Urothelium cell line (cell line): ENCODE measurements at places on chromosomes 13 and 19.

DNA sequence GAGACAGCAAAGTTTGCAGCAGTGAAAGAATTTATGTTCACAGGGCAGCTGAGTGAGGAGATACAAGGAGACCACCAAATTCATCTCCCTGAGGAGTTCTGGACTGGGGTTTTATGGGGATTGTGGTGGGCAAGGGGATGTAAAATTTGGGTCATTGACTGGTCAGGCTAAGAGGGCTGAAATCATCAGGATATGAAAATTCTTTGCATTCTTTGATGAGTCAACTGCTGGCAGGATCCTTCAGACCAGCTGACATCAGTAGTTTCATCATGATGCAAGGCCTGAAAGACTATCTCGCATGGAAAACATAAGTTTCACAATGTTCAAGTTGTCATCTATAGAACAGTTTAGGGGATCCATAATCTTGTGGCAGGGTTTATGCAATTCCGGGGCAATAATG lies 869.5 kb upstream of the PCDH9 start:
- DNase-seq = peak; percentile 11

GRCh38 chr13:76663592-76664335 lies 222.4 kb downstream of the KCTD12 start:
- DNase-seq = no peak

DNA sequence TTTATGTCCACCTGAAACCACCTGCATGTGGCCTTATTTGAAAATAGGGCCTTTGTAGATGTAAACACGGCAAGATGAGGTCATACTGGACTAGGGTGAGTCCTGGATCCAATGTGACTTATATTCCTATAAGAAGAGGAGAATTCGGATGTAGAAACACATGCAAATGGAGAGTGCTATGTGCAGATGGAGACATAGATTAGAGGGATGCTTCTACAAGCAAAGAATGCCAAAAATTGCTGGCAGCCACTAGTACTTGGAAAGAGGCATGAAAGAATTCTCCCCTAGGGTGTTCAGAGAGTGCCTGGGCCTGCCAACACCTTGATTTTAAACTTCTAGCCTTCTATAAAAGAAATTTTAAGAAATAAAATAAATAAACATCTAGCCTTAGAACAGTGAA lies 226.1 kb downstream of the RFC3 start:
- DNase-seq = no peak

- no peak for DNase-seq
Observed at GRCh38 chr19:47005873-47006272, 13.8 kb upstream of the NPAS1 start.

- DNase-seq = no peak
Observed at GRCh38 chr13:78826936-78827335, 168.0 kb upstream of the OBI1 start.

GRCh38 chr13:25602176-25602575 lies 230.4 kb downstream of the ATP8A2 start:
- no peak for DNase-seq

- no peak for DNase-seq
Observed at GRCh38 chr13:102089177-102089576, 312.7 kb downstream of the FGF14 start.

DNA sequence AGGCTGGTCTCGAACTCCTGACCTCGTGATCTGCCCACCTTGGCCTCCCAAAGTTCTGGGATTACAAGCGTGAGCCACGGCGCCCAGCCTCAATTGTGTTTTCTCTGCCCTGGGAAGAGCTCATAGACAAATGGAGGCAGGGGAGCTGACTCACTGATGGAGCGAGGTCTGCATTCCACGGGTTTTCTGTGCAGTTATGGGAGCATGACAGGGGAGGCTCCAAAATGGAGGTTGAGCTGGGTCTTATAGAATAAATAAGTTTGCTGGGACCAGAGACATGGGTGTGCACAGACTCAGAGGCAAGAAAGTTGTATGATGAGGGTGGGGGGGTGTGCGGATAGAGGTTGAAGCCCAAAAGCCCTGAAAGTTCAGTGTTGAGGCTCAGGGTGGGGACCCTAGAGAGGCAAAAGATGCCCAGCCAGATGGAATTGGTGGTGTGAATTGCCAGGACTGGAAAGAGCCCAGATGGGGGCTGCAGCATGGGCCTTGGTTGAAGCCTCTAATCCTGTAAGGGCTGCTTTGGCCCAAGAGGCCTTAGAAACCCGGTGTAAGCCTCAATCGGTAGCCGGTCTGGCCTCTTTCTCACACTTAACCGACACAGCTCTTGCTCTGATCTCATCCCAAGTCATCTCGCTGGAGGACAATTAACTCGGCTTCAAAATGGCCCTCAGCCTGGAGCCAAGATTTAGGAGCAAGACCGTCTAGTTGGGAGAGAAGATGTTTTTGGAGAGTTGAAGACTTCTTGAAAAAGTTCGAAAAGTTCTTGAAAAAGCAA lies 1.9 kb downstream of the TPM4 start:
- no peak for DNase-seq

- DNase-seq = no peak
Observed at GRCh38 chr13:35965226-35965927, 165.8 kb downstream of the DCLK1 start.

GRCh38 chr19:7004313-7004931 lies 16.8 kb downstream of the MBD3L2B start:
- peak; percentile 38 for DNase-seq

DNA sequence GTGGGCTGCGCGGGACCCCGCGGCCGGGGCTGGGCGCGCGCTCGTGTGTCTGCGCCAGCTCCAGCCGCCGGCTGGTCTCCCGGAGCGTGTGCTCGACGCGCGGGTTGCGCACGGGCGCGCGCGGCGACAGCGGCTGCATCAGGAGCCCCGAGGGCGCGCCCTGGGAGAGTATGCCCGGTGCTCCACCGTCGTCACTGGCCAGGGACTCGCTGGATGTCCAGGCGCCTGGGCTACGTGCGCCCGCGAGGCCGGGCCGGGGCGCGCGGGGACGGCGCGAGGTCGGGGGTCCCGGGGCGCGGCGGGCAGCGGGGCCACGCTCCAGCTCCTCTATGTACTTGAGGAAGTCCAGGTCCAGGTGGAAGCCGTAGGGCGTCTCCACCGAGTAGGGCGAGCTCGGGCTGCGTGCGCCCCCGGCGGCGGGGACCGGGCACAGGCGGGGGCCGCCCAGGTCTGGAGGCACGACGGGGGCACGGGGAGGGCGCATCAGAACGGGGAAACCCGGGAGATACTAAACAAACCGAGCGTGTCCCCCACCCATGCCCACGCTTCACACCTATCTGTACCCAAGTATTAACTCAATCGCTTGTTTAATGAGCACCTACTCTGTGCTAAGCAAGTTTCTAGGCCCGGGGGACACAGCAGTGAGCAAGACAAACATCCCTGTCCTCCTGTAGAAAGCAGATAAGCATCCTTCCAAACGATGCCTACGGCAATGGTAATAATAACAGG lies 7.6 kb downstream of the KANK3 start:
- no peak for DNase-seq

DNA sequence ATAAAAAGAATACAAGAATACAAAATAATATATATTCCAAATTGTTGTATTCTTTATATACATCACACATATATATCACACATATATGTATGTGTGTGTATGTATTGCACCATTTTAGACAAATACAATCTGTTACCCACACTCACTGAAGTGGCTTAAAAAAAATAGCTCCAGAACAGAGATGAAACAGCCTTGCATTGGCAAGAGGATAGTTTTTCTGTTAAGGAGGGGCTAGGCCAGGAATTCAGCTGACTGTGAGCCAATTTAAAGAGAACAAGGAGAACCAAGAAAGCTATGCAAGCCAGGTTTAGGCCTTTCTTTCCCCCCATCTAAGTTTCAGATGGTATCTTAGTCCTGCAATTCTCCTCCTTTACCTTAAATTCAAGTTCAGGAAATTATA lies 257.5 kb downstream of the MZT1 start:
- DNase-seq = no peak

DNA sequence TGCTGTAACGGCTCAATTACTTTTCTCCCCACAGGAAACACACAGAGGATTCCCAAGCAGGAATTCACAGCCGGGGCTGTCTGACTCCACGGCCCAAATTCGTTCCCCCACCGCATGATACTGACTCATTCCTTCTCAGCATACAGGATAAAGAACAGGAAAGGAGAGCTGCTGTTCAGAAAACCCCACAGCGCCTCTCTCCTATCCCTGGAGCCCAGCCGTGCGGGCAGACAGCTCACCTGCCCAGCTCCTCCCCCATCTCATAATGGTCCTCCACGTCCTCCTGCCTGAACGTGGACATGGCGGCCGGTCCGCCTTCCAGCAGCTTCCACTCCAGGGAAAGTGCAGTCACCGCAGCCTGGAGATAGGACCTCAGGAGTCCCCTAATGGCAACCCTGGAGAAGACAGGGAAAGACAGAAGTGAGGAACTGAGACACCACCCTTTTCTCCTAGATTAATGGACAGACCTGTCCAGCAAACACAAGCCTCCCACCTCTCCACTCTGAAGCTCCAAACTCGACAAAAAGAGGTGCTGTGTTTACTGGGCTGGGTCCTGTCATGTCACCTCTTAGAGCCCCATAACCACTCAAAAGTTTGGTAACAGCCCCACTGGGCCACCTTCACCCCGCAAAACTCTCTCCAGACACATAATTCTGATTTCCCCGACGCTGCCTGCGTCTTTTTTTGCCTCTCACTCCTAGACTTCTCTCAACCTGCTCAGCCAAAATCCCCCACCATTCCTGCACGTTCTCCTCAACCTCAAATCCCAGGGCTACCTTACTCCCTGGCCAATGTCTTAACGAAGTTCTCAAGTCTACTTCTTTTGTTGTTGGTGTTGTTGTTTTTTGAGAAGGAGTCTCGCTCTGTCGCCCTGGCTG lies 1.2 kb downstream of the DAPK3 start:
- DNase-seq = peak; percentile 36

- no peak for DNase-seq
Observed at GRCh38 chr13:105788530-105788929, 746.9 kb downstream of the EFNB2 start.

DNA sequence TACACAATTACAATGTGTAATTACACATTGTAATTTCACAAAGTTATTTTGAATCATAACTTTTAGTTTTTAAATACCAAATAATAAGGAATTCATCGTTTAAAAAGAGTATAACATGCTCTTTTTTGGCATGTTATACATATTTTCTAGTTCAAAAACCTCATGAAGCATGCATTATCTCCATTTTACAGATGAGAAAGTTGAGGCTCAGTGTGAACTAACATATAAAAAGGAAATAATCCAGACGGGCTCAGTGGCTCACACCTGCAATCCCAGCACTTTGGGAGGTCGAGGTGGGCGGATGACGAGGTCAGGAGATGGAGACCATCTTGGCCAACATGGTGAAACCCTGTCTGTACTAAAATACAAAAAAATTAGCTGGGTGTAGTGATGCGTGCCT lies 107.9 kb downstream of the PCDH9 start:
- DNase-seq = no peak

DNA sequence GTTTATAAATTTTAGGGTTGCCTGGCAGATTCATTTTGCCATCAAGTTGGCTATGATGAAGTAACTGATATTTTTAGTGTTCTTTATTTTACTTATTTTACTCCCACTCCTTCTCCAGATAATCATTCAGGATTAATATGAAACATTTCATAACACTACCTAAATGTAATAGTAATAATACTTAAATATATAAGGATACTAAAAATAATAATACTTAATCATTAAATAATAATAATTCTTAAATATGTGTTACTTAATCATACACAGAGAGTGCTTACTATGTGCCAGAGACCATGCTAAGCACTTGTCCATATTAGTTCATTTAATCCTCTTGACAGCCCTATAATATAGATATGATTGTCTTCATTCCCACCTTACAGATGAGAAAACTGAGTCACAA lies 23.0 kb upstream of the OXGR1 start:
- no peak for DNase-seq

DNA sequence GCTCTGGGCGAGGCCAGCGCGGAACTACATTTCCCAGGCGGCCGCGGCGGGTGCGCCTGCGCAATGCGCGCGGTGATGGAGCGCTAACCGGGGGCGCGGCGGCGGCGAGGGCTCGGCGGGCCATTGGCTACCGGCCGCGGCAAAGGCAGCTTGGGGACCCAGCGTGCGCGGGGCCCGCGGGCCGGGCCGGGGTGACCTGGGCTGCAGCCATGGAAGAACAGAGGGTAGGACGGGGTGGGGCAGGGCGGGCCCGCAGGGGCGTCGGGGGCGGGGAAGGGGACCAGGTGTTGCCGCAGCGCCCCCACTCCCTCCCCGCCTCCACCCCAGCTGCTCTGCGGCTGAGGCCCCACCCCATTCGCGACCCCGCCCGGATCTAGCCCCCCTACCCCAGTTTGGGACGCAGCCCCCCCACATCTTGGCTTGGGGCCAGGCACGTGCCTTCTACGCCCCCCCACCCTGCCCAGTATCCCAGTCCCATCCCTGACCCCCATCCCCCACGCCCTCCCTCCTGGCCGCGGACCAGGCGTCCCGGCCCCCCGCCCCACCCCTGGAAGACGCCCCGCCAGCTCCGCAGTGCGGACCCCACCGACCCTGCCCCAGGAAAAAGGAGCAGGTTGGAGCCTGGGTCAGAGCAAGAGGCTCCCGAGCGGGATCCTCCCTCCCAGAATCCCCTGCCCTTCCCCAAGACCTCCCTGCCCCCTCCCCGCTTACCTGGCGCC lies at the start of gene FSD1:
Gene FSD1, plus strand, starts transcription at position 61 of the 719 bp plus-strand sequence. Its CDS starts 149 bp downstream, at position 210.
- DNase-seq = peak; percentile 92

GRCh38 chr13:76851961-76852360 lies 34.2 kb downstream of the KCTD12 start:
- no peak for DNase-seq

DNA sequence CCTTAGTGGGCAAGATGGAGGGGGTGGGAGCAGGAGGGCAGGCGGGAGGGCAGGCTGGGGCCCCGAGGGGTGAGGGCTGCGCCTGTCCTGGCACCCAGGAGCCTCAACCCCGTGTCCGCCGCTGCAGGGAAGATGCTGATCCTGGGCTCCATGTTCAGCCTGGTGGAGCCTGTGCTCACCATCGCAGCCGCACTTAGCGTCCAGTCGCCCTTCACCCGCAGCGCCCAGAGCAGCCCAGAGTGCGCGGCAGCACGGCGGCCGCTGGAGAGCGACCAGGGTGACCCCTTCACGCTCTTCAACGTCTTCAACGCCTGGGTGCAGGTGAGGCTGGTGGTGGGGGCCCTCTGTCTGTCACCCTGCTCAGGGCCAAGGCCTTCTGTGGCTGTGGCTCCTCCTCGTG lies 23.5 kb downstream of the DHX34 start:
- no peak for DNase-seq
